ENCODE measurements at places on chromosomes 11 and 22.

DNA sequence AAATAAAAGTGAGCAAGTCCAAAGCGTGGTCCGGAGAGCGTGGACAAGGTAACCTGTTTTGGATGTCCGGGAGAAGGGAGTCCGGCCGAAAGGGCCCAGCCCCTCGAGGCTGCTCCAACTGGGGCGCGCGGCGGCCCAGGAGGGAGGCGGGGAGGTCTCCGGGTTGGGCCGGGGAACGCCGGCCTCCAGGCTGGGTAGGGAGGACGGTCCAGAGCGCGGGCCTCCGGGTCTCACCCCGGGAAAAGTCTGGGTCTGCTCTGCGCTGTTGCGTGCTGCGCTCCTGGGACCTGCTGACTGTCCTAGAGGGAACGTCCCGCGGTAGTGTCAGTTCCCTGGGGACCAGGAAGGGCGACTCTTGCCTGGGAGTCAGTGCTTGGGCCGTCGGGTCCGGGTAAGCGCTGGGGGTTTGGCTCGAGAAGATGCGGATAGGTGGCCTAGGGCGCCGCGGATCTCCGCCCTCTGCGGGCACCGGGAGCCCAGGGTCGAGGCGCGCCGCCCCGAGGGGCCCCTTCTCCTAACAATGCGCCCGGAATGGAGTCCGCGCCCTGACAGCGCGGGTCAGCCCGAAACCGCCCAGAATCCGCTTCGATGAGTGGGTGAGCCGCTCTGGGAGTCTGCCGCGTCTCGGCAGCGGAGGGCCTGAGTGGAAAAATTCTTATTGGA, 988 bp upstream of the FLI1 start:
- peaks cover 4% of the 10 kb centered on the region for H3K4me1 ChIP-seq
- no peaks in the 10 kb centered on the region for H3K36me3 ChIP-seq
- H3K27ac ChIP-seq, result no peak overlapping the region
- H3K4me3 ChIP-seq, result peak overlapping the region; percentile 58
- H3K27me3 ChIP-seq, result peaks cover 42% of the 10 kb centered on the region

GRCh38 chr22:16838073-16838472, 12.9 kb upstream of the XKR3 start:
- no peak overlapping the region for H3K27ac ChIP-seq
- H3K4me1 ChIP-seq, result no peaks in the 10 kb centered on the region
- no peaks in the 10 kb centered on the region for H3K36me3 ChIP-seq

- H3K36me3 ChIP-seq, result no peaks in the 10 kb centered on the region
- no peak overlapping the region for H3K4me3 ChIP-seq
- no peak overlapping the region for H3K27ac ChIP-seq
- H3K27me3 ChIP-seq, result peaks cover 6% of the 10 kb centered on the region
Observed at GRCh38 chr11:18836417-18836816, 44.8 kb upstream of the PTPN5 start.

DNA sequence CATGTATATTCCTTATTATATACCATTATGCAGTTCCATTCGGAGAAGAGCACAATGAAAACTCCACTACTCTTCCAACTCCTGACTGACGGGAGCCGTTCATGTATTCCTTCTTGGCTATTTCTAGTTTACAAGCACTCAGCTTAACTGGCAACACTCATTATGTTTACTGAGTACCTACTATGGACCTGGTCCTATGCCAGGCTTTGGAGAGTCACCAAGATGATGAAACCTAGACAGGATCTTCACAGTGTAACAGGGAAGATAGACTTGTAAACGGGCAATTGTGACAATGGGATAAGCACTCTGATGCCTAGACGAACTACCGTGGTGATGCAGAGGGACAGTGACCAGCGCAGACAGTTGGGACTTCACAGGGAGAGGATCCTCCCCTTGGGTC, 22.3 kb upstream of the ST3GAL4 start:
- H3K4me3 ChIP-seq, result no peak overlapping the region
- peaks cover 15% of the 10 kb centered on the region for H3K4me1 ChIP-seq
- no peak overlapping the region for H3K27ac ChIP-seq
- no peaks in the 10 kb centered on the region for H3K36me3 ChIP-seq
- no peak for DNase-seq

DNA sequence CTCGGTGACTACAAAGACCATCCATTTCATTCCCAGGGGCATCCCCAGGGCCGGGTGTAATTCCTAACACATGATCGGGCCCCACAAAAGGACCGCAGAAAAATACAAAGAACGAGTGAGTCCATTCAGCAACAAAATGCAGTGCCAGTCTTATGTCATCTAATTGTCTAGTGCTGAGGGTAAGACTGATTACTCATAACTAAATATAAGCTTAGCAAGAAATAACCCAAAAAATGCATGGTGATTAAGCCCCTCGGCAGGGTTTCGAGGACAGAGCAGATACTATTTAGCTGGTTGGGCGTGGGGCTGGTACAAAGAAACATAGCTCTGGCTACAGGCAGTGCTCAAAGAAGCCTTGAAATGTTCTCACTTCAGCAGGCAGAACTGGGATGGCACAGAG, 1078.9 kb downstream of the OPCML start:
- H3K27me3 ChIP-seq, result no peaks in the 10 kb centered on the region
- no peak overlapping the region for H3K27ac ChIP-seq
- no peaks in the 10 kb centered on the region for H3K36me3 ChIP-seq
- no peak overlapping the region for H3K4me3 ChIP-seq

DNA sequence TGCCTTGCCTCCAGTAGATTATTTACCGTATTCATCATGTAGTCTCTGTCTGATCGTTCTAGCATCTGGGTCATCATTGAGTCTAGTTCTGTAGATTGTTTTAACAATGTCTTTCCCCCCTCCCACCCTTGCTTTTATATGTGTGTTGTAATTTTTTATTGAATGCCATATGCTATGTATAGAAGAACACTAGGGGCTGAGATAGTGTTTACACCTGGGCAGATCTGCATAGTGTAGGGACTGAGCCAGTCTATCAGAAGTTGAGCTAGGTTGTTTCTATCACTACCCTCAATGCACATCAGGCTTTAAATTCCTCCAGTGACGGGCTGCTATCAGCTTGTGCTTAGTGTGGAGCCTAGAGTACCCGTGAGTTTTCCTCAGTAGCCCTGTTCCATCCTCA, 61.6 kb downstream of the KREMEN1 start:
- H3K27me3 ChIP-seq, result peaks cover 4% of the 10 kb centered on the region
- H3K4me3 ChIP-seq, result no peak overlapping the region
- H3K4me1 ChIP-seq, result peaks cover 16% of the 10 kb centered on the region

DNA sequence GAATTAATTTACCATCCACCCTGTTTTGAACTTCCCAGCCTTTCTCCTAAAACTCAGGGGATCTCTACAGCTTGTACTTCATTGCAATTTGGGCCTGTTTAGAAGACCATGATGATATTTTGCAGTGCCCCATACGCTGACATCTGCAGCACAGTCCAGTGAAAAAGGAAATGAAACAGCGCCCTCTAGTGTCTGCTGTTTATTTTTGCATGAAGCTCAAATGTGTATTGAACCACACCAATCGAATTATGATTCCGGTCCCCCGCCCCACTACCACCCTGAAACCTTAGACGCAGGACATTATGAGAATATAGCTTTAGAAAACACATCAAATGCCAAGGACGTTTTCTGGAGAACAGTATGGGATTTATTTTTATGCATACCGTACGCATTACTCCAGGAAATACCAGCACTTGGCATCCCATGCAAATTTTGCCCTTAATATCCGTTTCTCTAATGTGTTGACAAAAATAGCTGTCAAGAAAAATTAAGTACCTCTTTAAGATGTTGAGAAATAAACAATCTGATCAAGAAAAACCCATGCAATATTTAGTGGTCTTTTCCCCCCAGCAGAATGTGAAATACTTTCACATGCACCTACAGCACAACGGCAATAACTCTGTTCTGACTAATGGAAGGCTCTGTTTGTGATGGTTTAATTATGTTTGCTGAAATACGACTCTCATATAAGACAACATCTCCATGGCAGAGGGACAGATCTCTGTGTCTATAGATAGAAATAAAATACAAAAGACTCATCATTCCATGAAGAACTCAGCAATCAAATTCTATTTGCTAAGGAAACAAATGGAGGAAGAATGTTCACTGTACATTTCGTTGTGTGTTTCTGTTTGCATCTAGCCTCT, 93.9 kb downstream of the TECTA start:
- no peaks in the 10 kb centered on the region for H3K36me3 ChIP-seq
- DNase-seq, result peak; percentile 43
- no peaks in the 10 kb centered on the region for H3K27me3 ChIP-seq
- peaks cover 14% of the 10 kb centered on the region for H3K4me1 ChIP-seq
- H3K4me3 ChIP-seq, result no peak overlapping the region

DNA sequence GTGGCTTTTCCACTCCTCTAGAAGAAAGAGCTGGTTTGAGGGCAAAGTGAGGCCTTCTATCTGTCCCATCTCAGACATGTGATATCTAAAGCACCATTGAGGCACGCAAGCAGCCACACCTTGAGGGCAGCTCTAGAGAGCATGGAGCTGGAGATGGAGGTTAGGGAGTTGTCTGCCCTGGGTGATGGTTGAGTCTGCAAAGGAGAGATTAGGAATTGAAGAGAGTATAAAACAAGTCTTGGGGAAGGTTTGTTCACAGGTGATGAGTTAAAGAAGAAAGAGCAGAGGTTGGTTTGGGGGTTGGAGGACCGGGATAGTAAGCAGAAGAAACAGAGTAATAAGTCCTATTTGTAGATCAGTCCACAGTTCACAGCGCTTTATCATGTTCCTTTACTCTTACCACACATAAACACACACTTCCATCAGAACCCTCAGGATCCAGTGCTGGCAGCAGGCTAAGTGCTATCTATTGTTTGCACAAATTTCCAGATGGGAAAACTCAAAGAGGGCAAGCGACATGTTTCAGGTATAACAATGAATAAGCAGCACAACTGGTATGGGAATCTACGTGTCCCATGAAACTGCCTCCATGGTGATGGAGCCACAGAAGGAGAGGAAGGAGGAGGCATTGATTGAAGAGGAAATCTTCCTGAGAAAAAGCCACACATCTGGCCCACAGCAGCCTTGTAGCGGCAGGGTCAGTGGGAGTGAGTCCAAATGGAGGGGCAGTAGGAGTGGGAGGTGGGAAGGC, 65.8 kb downstream of the RASSF10 start:
- H3K27me3 ChIP-seq, result no peaks in the 10 kb centered on the region
- H3K36me3 ChIP-seq, result no peaks in the 10 kb centered on the region
- DNase-seq, result no peak
- H3K27ac ChIP-seq, result no peak overlapping the region

GRCh38 chr11:79390477-79390876, 50.4 kb downstream of the TENM4 start:
- no peaks in the 10 kb centered on the region for H3K27me3 ChIP-seq
- peaks cover 40% of the 10 kb centered on the region for H3K4me1 ChIP-seq
- H3K27ac ChIP-seq, result no peak overlapping the region
- DNase-seq, result no peak

- no peak for DNase-seq
- H3K4me3 ChIP-seq, result peak overlapping the region; percentile 59
- H3K36me3 ChIP-seq, result peaks cover 6% of the 10 kb centered on the region
- H3K4me1 ChIP-seq, result peaks cover 73% of the 10 kb centered on the region
- peaks cover 16% of the 10 kb centered on the region for H3K27me3 ChIP-seq
- H3K27ac ChIP-seq, result peak overlapping the region; percentile 41
Observed at GRCh38 chr22:23225724-23226496, 45.6 kb downstream of the BCR start.

- no peak overlapping the region for H3K27ac ChIP-seq
- no peak overlapping the region for H3K4me3 ChIP-seq
- no peaks in the 10 kb centered on the region for H3K36me3 ChIP-seq
- H3K27me3 ChIP-seq, result peaks cover 2% of the 10 kb centered on the region
- peaks cover 11% of the 10 kb centered on the region for H3K4me1 ChIP-seq
Observed at GRCh38 chr11:27618281-27618915, 81.9 kb downstream of the BDNF start.

DNA sequence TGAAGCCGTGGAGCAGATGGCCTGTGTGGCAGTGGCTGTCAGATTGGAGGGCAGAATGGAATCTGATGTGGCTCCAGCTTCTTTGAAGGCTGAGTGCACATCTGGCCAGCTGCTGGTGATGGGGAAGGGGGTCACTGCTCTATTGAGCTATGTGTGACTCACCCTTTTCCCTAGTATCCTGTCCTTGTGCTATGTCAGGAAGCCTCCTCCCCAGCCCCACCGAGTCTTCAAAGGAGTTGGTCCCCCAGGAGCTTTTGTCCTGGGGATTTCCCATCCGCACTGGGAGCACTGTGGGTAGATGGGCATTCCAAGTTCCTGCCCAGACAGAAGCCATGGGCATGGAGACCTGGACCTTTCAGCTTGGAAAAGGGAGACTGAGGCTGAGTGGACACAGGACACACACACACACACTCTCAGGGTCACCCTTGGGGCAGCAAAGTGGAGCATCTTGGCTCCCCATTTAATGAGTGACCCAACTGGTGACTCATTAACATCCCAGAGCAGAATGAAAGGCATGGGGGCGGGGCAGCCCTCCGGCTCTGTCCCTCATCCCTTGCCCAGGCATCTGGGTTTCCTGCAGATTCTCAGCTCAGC, 3.3 kb downstream of the SERPINH1 start:
- H3K27ac ChIP-seq, result no peak overlapping the region
- no peak for DNase-seq
- H3K36me3 ChIP-seq, result no peaks in the 10 kb centered on the region
- no peak overlapping the region for H3K4me3 ChIP-seq

DNA sequence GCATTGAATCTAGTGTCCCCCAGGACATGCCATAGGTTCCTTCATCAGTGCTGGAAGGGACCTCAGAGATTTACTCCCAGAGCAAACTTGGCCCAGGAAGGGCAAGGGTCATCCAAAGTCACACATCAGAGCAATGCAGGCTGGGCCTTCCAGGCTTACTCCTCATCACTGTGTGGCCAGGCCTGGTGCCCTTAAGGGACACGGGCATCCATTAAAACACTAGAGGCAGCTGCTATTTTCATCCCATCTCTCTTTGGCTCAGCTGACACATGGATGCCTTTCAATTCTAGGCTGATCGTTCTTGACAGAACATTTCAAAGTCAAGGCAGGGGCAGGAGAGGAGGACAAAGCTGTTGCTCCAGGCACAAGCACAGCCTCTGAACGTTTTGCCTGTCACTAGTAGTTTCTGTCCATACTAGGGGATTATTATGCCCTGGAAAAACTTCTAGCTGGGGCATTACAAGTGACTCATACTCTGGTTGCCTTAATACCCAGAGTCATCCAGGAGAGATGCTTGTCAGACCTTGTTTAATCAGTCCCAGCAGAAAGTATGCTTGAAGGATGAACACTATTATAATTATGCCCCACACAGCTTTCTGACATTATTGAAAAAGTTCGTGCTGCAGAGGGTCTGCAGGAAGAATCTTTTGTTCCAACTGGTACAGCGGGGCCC, 240.3 kb downstream of the TENM4 start:
- H3K36me3 ChIP-seq, result no peaks in the 10 kb centered on the region
- H3K4me3 ChIP-seq, result no peak overlapping the region
- H3K4me1 ChIP-seq, result peaks cover 4% of the 10 kb centered on the region
- H3K27me3 ChIP-seq, result peaks cover 2% of the 10 kb centered on the region
- no peak overlapping the region for H3K27ac ChIP-seq

DNA sequence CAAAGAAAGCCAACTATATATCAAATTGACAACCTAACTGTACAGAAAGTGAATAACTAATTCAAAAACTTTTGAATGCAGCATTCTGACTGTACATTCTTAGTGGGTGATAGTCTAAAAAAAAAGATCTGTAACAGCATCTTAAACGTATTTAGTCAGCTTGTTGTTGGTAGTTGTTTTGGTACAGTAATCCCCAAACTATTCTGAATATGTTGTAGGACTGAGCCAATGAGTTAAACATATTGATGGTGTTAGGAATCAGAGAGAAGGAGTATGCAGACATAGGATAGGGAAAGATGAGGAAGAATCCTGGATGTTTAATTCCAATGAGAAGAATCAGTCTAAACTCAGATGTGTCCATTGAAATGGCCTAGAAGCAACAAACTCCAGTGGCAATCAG, 41.9 kb upstream of the KIRREL3 start:
- no peak overlapping the region for H3K27ac ChIP-seq
- H3K4me3 ChIP-seq, result no peak overlapping the region
- peaks cover 37% of the 10 kb centered on the region for H3K4me1 ChIP-seq
- no peak for DNase-seq
- no peaks in the 10 kb centered on the region for H3K36me3 ChIP-seq

GRCh38 chr22:22756109-22756508, 111.7 kb downstream of the GGTLC2 start:
- H3K27ac ChIP-seq, result no peak overlapping the region

All from glutamatergic neuron (in vitro differentiated cells).